ENCODE measurements at places on chromosomes 7 and 10.

GRCh38 chr7:144997512-144997911, 161.7 kb upstream of the TPK1 start:
- DNase-seq = no peak

DNA sequence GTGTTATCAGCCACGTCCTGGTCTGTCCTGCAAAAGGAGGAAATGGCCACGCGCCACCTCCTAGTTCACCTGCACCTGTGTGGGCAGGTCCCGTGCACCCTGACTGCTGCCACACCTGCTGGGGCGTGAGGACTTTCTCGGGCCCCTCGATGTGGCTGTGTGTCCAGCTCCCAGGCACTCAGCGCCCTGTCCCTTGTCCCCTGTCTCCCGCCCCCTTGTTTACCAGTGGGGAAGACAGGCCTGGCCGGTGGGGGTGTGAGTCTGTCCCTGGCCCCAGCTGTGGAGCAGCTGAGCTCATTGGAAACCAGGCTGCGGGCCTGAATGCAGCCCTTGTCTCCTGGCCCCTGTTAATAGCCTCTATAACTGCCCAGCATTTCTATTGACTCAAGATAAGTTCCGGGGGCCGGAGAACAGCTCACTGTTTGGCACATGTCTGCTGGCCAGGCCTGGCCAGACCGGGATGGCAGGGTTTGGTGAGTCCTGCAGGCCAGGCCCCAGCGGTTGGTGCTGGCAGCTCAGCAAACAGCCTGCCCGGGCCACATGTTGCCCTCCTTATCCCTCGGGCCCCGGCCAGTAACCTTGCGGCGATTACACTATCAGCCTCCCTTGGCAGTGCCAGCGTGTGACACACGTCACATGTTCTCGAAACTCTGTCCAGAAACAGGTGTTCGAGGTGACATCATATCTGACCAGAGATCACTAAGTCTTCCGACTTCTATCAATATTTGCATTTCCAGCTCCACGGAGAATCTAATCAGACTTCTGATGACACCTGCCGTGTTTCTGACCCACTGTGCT, 52.1 kb downstream of the FOXL3 start:
- no peak for DNase-seq

- no peak for DNase-seq
Observed at GRCh38 chr10:68087685-68088401, 12.8 kb upstream of the HERC4 start.

DNA sequence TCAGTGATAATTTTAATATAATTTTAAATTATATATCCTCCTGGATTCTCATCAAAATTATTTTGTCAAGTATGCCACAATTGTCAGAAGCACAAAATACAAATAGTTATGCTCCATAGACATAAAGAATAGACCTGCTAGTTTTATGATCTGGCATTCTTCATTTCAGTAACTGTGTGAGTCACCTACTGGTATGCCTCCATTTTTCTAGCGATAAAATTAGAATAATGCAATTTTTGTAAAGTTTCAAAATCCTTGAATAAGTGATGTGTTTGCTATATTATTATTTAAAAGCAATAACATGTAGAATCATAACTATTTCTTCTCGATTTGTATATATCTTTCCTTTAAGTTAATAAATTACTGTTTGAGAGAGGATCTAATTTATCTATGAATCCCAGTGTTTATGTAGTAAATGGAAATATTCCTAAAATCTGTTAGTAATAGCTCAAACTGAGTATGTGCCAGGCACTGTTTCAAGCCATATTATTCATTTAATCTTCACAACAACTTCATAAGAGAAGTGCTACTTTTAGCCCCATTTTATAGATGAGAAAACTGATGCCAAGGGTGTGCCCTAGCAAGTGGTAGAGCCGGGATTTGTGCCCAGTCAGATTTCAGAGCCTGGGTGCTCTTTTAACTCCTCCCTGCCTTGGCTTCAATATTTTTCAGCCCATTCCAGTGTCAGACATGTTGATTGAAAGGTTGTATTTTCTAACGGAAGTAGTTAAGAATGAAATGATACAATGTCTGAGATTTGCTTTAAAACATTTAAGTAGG, 38.4 kb downstream of the NET1 start:
- no peak for DNase-seq

DNA sequence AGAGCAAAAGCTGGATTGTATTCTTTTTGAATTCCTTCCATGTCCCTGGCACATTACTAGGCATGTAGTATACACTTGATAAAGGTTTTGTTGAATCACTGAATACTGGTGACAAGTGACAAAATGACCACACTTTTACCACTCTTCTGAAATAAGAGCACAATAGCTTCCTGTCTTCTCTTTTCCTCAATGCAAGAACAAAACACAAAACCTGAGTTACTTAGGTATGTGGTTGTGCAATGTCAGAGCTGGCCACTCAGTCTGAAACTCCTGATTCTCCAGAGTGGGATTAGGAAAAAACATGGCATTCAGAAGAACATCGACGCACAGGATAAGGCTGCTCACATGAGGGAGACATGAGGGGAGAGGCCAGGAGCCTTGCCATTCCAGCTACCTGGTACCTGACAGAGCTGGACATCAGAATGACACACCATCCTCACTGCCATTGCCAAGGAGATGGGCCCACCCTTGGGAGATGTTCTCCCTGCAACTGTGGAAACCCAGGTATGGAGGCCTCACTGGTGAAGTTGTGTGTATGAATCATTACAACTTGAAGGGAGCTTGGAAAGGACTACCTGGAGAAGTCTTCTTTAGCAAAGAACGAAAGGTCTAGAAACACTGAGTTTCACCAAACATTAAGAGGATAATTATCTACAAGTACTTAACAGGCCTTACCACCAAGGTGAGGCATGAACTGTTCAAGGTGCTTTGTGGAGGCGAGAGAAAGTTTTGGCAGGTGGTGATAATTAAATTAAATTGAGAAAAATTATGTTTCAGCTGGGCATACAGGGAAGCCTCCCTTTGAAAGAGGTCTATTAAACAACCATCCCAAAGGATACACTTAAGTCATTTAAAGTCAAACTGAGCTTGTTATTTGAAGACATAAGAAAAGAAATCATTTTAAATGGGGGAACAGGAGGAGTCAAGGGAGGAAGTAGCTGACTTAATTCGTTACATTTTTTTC, 246.5 kb upstream of the AOAH start:
- no peak for DNase-seq
